ENCODE measurements at places on chromosomes 11 and 22. TPM values are rescaled to one million over a fixed set of nuclear protein-coding genes. Genes with fewer than 3 reads are reported as not detected.

DNA sequence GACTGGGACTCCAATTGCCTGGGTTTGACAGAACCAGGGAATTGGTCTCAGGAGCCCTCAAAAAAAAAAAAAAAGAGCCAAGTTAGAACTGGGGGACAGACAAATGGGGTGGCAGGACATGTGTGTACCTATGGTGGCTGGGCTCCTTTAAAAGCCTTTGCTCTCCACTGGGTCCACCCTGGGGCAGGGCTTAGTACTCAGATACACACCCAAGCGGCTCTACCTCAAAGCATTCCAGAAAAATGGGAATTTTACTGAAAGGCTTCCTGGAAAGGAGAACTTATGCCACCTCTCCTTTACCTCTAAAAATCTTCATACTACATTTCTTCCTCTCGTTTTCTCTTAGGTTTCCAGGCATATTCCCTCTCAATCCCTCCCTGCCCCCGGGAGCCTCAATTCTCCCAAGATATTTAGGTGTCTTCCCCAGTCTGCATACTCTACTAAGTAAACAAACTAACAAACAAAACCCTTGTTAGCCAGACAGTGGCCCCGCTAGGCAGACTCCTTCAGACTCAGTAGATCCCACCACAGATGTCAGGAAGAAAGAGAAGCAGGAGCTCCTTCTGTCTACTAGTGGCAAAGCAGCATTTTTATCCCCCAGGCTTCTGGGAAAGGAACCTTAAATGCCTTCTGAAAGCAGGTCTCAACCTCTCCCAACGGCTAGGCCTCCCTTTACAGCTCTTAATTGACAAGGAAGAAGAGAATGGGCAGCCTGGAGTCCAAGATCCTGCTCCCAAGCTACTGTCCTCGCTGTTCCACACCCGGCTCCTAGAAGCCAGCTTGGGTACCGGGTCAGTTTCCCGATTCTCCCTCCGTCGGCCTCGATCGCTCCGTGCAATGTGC is 653 bp downstream of the PCSK7 start:
- DNase-seq: no peak

DNA sequence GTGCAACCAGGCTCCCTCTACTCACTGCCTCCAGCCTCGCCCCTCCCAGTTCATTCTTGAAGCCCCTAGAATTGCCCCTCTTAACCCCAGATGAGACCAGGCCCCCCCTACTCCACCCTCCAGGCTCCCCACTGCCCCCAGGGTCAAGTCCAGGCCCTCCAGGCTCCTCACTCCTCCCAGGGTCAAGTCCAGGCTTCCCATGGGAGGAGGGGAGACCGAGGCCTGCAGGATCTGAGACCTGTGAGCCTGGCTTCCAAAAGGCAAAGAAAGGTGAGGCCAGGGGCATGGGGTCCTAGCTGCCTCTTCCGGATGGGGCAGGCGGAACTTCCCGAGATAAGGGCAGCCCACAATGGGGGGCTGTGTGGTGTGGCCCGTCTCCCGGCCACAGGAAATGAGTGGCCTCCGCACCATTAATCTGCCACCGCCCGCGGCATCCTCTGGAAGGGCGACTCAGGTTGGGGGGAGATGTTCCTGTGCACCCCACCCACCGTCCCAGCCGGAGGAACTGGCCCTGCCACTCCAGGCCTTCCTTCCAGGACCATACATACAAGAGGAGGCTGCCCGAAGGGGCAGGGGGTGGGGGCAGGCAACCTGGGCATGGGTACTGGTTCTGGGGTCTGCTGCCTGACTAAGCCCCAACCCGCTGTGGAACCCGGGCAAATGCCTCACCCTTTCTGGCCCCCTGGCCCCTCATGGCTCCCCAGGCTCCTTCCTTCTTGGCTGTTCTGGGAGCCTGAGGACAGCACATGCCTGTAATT is 35.1 kb upstream of the WNT11 start:
- no peak for DNase-seq

The KCNQ1OT1 gene
- polyA plus RNA-seq: 3.1 TPM

DNA sequence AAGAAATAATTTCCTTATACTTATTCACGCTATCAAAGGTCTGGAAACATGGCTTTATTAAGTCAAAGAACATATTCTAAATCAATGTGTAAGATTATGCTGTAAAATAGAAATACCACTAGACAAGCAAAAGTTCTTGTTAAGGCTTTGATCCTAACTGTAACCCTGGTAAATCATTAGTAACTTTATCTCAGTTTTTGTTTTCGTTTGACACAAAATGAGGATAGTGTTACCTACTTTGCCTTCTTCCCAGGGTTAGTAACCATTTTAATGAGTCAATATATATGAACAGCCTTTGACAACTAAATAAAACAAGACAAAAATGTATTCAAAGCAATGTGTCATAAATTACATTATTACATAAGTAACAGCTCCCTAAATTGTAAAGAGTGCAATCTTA is 1336.3 kb downstream of the FAM181B start:
- no peak for DNase-seq

GRCh38 chr11:28679795-28680468 is 571.7 kb downstream of the METTL15 start:
- DNase-seq: no peak

The MCAM gene
- 89.3 TPM for polyA plus RNA-seq

The TRIM66 gene
- polyA plus RNA-seq: 7.9 TPM

The CD248 gene
- polyA plus RNA-seq: 89.2 TPM

GRCh38 chr11:17905477-17905876 is 107.4 kb downstream of the SERGEF start:
- no peak for DNase-seq

DNA sequence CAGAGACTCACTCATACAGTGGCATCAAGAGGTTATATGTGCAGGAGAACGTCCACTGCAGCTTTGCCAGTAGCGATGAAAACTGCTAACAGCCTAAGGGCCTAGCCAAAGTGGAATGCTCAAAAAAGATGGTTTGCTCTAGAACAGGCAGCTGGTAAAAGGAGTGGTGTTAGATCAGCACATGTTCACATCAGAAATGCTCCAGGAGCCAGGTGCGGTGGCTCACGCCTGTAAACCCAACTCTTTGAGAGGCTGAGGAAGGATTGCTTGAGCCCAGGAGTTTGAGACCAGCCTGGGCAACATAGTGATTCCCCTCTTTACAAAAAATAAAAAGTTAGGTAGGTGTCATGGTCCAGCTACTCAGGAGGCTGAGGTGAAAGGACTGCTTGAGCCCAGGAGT is 10.3 kb upstream of the TFIP11 start:
- DNase-seq: no peak

The TMPRSS13 gene
- 7.9 TPM for polyA plus RNA-seq

GRCh38 chr22:30354644-30355043 is 2.0 kb downstream of the SF3A1 start:
- DNase-seq: no peak

DNA sequence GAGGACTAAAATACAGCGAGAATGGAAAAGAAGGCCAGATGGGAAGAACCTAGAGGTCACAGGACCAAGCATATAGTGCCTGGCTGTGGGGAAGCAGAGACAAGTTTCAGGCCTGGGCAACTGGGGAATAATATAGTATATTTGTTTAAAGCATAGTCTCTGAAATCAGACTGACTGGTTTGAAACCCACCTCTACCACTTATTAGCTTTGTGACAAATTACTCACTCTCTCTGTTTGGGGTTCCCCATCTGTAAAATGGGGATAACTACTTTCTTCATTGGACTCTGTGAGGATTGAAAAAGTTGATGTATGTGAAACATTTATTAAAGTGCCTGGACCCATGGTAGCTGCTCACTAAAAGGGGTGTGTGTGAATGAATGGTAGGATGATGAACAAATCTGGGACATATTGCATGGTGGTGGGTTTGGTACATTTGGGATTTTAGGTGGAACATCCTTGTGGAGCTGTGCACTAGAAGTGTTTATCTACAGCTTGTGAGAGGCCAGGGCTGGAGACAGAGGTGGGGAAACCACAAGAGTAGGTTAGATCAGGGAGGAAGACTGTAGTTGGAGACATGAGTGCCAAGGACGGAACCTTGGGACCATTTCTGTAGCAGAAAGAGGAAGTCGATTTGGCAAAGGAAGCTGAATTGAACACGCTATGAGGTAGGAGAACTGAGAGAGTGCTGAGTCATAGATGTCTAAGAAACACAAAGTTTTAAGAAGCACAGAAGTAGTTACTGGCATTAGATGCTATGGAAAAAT is 52.6 kb downstream of the SWAP70 start:
- no peak for DNase-seq

GRCh38 chr11:19838994-19839768 is 126.5 kb downstream of the NAV2 start:
- no peak for DNase-seq

The MACROD1 gene
- 17.3 TPM for polyA plus RNA-seq

DNA sequence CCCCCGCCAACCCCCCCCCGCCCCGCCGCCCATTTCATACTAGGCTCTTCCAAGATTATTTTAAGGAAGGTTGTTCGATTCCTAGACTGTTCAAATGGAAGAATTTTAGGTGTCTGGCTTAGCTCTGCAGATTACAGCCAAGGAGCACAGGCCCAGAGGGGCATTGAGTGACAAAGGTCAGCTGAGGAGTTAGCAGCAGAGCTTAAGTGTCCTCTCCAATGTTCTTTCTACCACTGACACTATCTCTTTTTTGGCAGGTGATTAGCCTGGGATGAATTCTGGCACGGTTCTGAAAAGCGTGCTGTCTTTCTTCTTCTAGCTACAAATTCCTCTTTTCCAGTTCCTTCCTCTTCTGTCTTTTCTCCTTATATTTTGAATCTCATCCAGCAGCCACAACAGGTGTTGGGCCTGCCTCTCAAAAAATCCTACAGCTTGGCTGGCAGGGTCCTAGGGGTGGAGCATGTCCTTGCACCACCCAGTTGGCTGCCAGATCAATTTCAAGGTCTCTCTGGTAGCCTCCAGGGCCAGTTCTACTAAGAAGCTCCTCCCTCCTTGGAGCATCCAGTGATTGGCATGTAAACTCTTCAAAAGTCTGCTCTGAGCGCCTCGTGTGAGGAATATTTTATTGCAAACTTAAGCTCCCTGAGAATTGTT is 23.0 kb downstream of the KCNE3 start:
- DNase-seq: no peak

GRCh38 chr11:30310623-30311022 is 12.3 kb upstream of the ARL14EP start:
- no peak for DNase-seq

DNA sequence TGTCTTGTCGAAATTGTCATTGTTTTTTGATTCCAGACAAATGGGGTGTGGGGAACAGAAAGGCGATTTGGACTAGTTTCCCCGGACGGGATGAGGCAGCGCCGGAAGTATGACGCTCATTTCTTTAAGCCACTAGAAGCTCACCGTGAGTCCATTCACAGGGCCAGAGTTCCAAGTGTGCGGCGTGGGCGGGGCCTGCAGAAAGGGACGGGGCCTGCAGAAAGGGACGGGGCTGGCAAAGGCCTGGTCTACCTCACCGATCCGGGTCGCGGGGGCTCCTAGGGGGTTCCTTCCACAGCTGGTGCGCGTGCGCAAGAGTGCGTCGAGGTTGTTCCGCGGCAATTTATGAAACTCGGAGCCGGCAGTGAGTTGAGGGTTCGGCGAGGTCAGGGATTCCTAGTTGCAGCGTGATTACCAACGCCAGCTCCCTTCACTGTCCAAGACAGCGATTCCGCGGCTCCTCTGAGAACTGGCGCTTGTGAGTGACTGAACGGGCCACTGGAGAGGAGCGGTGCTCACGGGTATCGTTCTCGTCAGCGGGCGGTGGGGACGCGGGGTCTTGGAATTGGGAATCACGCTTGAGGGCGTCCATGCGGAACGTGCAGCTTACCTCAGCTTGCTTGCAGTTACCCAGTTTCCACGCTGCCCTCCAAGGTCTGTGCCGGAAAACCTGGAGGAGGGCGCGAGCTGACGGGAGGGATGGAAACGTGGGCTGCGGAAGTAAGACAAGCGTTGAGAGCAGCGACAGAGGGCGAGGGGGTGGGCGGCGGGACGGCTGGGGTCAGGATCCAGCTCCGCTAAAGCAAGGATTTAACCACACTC is at the start of gene ZNF215:
Gene ZNF215 (plus strand): TSS at position 219 of the 822 bp plus-strand sequence. CDS start 5,847 bp downstream, outside the sequence.
- peak; percentile 36 for DNase-seq

DNA sequence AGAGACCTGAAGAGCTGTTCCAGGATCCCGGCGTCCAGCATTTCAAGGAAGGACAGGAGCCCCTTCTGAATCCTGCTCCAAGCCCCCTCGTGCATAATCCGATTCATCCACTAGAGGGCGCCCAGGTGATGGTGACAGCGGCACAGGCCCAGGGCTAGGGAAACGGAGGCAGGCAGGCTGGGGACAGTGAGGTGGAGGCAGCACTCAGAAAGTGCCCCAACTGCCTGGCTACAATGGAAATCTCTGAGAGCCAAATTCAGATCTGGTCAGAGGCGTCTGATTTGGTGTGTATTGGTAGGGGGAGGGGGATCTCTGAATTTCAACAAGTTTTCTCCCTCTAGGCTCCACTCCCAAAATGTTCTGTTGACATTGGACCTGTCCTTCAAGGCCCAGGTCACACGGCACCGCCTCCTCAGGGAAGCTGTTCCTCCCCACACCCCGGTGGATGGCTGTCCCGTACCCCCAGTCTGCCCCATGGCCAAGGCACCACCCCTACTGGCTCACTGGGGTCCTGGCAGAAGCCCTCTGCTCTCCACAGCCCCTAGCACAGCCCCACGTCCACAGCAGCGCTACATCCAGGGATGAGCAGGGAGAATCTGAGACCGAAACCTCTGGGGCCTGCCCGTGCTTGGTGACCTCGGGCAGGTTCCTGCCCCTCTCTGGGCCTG is 142.9 kb downstream of the CRYBB2 start:
- DNase-seq: peak; percentile 34

- no peak for DNase-seq
Observed at GRCh38 chr11:28227460-28227859, 119.3 kb downstream of the METTL15 start.

GRCh38 chr11:115720602-115721245 is 216.5 kb upstream of the CADM1 start:
- no peak for DNase-seq

- DNase-seq: no peak
Observed at GRCh38 chr11:94662065-94662779, 95.1 kb downstream of the PIWIL4 start.

The DEFB131B gene
- not detected for polyA plus RNA-seq

DNA sequence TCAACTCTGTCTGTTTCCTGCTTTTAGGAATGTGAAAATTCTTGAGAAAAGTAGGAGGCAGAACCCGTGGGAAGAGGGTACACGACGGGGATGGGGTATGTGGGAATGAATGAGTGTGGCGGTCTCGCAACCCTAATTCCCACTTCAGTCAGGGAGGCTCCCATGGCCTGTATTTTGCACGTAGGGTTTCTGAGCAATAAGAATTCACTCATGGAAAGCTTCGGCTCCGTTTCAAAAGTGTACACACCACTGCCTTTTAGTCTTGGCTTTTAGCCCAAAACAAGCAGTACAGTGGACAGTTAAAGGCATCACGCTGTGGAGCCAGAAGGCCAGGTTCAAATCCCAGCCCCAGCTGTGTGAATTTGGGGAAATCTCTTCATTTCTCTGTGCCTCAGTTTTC is 116.7 kb downstream of the MN1 start:
- no peak for DNase-seq

The SWAP70 gene
- polyA plus RNA-seq: 25.8 TPM

GRCh38 chr11:127607487-127608085 is 607.0 kb upstream of the KIRREL3 start:
- no peak for DNase-seq

GRCh38 chr22:44422746-44423380 is 75.2 kb downstream of the RTL6 start:
- DNase-seq: no peak

The OR5A1 gene
- polyA plus RNA-seq: not detected

GRCh38 chr11:76166314-76166713 is 40.0 kb downstream of the WNT11 start:
- no peak for DNase-seq
